ENCODE measurements at places on chromosomes 4 and X.
A peak's percentile ranks its signal among the peaks of the same experiment; 100 is the strongest.

- no peak for DNase-seq
Observed at GRCh38 chr4:21769404-21770147, 179.0 kb downstream of the KCNIP4 start.

GRCh38 chrX:130841776-130842175, 61.2 kb downstream of the ENOX2 start:
- no peak for DNase-seq

GRCh38 chrX:125378205-125378604, 58.5 kb downstream of the TEX13C start:
- no peak for DNase-seq

- no peak for DNase-seq
Observed at GRCh38 chr4:185825737-185826136, 13.7 kb upstream of the SORBS2 start.

GRCh38 chr4:66294638-66295037, 624.3 kb upstream of the EPHA5 start:
- no peak for DNase-seq

- DNase-seq: no peak
Observed at GRCh38 chr4:147785129-147785528, 53.2 kb downstream of the ARHGAP10 start.

DNA sequence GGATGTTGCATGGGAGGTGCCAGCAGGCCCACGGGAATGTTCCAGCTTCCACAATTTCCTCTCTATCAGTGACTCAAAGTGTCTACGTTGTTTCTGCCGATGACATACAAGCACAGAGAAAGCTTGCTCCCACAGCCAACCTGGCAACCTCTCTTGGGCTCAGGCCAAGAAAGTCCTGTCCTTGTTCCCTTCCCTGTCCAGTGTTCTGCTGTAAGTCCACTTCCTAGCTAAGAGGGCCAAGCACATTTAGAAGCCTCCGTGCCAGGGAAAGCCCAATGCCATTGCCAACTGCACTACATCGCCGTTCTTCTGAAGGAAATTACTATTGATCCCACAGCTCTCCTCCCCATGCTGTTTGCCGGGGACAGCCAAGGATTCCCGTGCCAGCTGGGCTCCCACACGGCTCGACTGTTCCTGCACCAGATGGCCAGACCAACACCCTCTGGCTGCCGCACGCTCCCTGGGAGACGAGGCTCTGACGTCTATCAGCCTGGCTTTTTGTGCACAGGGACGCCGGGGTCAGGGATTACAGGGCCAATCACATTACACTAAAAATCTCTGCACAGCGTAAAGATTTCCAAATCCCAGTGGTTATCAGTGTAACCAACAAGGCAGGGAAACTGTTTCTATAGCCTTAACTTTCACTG, 284.0 kb downstream of the BCOR start:
- DNase-seq: peak; percentile 94

DNA sequence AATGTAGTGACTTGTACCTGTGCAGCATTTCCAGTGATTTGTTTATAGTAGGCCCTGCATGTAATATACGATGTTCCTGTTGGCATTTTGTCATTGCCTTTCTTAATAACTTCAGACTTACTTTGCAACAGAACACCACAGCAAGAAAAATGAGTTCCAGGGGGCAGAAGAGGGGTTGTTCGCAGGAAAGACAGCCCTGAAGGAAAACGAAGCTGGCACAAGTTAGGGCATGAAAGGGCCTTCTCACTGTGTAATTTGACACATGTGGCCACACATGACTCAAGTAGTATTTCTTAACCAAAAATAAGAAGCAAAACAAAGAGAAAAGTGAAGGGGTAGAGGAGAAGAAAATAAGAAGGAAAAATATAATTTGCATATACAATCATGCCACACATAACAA, 265.8 kb upstream of the SMIM31 start:
- DNase-seq: no peak

DNA sequence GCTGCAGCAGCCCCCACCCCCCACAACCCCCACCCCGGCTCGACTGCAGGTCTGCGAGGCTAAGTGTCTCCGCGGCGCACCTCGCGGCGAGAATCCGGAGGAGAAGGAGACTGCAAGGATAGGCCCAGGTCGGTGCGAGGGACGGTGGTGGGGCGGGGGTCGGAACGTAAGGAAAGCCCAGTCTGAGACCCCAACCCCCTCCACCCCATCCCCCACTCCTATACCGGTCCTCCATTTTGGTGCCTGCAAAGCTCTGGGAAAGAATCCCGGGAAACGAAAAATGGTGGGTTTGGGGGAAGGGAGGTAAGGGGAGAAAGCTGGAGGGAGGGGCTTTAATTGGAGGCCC, 614 bp downstream of the BEX3 start:
- DNase-seq: no peak

DNA sequence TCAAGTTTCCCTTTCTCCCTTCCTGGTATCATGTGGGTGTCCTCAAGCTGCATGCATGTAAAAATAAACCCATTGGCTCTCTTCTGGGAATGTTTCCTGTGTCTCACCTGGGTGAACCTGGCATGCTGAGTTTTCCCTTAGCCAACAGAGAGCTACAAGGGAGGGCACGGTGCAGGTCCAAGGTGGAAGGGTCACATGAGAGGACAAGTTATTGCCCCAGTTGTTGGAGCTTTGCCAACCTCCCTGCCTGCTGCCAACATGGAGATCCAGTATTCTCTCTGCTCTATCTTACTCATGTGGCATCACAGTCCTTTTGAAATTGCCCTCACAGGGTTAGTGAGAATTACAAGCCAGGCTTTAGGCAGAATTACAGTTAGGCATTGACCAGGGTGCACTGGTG, 196.1 kb upstream of the GYPA start:
- no peak for DNase-seq

DNA sequence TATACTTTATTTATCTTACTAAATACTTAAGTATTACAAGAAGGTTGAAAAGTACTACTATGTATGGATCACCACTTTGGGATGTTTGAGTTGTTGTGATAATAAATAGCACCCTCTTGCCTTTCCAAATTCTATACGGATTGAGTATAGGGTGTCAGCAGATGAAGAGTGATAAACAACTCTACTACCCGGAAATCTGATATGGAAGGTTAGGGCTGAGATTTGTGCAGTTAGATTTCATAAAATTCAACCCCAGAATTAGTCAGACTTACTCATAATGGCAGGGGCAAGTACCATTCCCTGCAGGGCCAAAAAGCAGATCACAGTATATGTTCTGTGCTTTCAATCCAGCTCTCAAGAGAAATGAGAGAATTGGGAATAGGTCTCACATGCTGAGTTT, 1008.9 kb upstream of the PCDH7 start:
- no peak for DNase-seq

Data from vagina (tissue), 2 donors.